Frontal cortex (tissue), 4 donors: ENCODE measurements at places on chromosomes 3 and 15. TPM values are rescaled to one million over a fixed set of nuclear protein-coding genes. Genes with fewer than 3 reads are reported as not detected.

- DNase-seq, result peak; percentile 60
These were observed 596 bp downstream of the PRKAR2A start for GRCh38 chr3:48847053-48847503.

GRCh38 chr3:108251265-108251664 lies 29.0 kb upstream of the IFT57 start:
- DNase-seq, result no peak

GRCh38 chr3:138398791-138399575 lies 35.4 kb upstream of the ESYT3 start:
- DNase-seq, result no peak

DNA sequence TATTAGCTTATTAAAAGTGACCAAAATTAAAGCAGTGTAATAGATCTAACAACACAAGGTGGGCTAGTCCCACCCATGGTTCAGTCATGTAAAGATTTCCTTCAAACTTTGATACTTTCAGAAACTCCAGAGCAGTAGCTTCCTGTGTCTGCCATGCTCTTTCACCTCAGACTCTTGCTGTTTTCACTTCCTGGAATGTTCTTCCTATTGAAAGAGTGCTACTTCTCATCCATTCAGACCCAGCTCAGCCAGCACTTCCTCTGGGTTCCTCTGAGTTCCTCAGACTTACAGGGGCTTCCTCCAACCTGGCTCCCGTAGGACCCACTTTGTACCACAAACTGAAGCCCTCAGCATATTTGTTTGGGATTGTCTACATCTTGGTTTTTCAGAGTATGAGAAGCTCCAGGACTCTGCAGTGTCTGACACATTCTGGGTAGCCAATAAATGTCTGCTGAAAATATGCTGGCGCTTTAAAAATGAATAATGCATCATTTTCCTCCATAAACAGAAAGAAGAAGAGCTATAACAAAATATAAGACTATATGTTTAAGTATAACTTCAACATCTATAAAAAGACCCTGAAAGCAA lies 18.0 kb downstream of the NCEH1 start:
- no peak for DNase-seq

DNA sequence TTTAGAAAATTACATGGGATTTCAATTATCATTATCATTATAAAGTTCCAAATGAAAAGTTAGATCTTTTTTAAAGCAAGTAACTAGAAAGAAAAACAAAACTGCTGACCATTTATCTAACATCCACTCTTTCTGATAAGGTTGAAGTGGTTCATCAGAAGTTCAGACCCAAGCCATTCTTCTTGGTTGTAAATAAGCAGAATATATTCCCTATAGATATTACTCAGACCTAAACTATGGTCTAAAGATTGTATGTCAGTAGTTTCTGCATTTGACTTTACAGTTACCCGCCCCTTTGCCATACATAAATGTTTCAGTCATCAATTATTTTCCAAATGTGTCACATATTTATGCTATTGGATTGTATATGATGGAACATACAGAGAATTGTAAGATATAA lies 136.7 kb downstream of the PLOD2 start:
- DNase-seq, result no peak

DNA sequence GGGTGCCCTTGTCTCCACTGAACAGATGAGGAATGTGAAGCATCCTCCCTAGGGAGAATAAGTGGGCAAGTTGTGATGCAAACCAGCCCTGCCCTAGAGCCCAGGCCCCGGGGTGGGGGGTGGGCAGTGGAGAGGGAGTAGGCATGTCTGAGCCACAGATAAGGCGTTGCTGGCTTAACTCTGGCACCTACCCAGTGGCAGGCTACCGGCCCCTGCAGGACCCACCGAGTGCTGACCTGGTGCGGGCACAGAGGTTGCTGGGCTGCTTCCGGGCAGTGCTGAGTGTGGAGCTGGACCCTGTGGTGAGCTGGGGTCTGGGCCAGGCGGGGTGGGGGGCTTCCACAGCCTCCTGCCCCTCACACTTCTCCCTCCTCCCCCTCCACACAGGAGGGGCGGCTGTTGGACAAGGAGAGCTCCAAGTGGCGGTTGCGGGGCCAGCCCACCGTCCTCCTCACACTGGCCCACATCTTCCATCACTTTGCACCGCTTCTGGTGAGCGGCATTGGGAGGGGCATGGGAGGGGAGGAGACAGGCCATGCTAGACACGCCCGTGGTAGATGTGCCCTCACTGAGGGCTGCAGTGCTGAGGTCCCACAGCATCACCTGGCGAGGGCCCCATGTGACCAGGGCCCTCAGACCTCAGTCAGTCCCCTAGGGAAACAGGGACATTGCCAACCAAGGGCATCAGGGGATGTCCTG lies 10.1 kb downstream of the RNF123 start:
- no peak for DNase-seq

GRCh38 chr15:51499379-51499976 lies 123.1 kb downstream of the DMXL2 start:
- DNase-seq, result peak; percentile 10

DNA sequence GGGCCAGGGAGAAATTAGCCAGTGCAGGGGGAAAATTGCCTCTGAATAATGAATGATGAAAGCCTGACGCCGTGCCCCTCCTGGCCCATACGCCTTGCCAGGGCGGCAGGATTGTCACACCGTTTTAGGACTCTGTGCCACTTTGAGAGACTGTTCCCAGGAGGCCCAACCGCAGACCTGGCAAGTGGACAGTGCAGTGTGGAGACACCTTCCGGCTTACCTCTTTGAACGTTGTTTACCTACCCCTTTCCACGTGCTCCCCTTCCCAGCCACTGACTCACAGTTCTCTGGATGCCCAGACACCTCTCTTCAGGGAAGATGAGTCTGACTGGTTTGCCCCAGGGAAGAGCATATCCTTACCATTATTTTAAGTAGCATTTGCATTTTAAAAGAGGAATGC lies 84.0 kb upstream of the PXYLP1 start:
- DNase-seq, result no peak

GRCh38 chr3:177547711-177548350 lies 350.5 kb upstream of the TBL1XR1 start:
- no peak for DNase-seq

GRCh38 chr3:113287111-113287802 lies 75.9 kb downstream of the BOC start:
- DNase-seq, result peak; percentile 47

- no peak for DNase-seq
These were observed 660 bp downstream of the NECTIN3 start for GRCh38 chr3:111072031-111072921.

DNA sequence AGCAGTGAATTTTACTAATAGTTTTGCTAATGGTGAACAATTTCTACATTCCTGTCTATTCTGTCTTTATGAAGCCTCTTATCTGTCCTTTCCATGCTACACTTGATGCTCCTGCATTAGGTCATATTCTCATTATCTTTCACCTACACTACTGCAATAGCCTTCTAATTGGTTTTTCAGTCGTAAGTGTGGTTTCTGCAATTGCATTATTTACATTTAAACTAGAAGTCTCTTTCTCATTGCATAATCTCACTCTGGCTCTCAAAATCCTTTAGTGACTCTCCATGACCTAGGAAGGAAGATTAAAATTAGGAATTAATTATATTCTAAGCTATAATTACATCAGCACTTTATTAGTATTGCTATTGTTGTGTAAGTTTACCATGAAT lies 686.5 kb downstream of the IGSF11 start:
- no peak for DNase-seq

GRCh38 chr3:194300936-194301335 lies 50.2 kb downstream of the CPN2 start:
- DNase-seq, result no peak

Gene STRA6
- total RNA-seq, result 3.7 TPM

Gene FAM81A
- total RNA-seq, result 42.8 TPM

Gene GPR62
- 0.41 TPM for total RNA-seq

Gene CTXND1
- total RNA-seq, result 0.41 TPM

Gene DNAJC13
- total RNA-seq, result 71.3 TPM
